ENCODE measurements at places on chromosomes 4 and X. TPM values are rescaled to one million over a fixed set of nuclear protein-coding genes. Genes with fewer than 3 reads are reported as not detected.

FRMPD3 gene
- total RNA-seq: not detected

IQCM gene
- not detected for total RNA-seq

BRS3 gene
- not detected for total RNA-seq

LRPAP1 gene
- total RNA-seq: 87.5 TPM

DCX gene
- not detected for total RNA-seq

TMSB4X gene
- total RNA-seq: 5,294 TPM

STATH gene
- not detected for total RNA-seq

WDR17 gene
- 0.65 TPM for total RNA-seq

KCND1 gene
- total RNA-seq: 0.36 TPM

CLGN gene
- 0.13 TPM for total RNA-seq

CENPVL1 gene
- not detected for total RNA-seq

GPRASP1 gene
- 1.9 TPM for total RNA-seq

RGN gene
- total RNA-seq: 1.9 TPM

ADH7 gene
- not detected for total RNA-seq

CPZ gene
- not detected for total RNA-seq

UNC5C gene
- total RNA-seq: under 0.01 TPM
